ENCODE measurements at places on chromosomes 1 and 21.

- no peak for DNase-seq
These were observed 37.5 kb downstream of the PLPPR5 start for GRCh38 chr1:98967122-98967521.

DNA sequence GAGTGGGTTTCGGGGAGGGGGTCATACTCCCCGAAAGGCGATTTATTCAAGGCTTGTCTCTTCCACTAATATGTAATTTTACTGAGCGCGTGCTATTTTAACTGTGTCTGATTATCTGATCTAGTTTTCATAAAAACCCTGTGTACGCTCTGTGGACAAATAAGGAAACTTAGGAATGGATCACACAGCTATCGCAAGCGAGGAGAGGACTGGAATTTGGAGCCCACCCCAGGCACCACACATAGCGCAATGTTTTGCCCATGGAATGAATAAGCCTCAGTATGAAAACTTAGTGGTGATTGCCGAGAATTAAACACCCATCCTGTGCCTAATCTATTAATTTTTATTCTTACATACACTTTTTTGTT is 9.8 kb upstream of the RAB42 start:
- no peak for DNase-seq

- DNase-seq: no peak
These were observed 3.5 kb downstream of the MARCKSL1 start for GRCh38 chr1:32332290-32333079.

DNA sequence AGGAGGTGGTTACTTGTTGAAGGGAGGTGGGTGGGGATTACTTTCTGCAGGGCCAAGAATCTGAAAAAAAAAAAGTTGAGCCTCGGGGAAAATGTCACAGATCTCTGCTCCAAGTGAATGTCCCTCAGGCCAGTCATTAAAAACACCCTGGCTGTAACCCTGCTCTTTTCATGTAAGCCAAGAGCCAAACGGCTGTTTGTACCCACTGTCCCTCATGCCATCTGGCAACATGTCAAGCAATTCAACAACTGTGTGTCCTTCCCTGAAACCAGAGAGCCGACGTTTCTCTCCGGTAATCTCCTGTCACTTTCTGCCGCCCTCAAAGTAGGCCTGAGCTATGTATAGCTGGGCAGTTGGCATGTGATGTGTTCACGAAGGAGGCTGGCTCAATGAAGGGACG is 14.7 kb downstream of the CASQ2 start:
- DNase-seq: no peak

DNA sequence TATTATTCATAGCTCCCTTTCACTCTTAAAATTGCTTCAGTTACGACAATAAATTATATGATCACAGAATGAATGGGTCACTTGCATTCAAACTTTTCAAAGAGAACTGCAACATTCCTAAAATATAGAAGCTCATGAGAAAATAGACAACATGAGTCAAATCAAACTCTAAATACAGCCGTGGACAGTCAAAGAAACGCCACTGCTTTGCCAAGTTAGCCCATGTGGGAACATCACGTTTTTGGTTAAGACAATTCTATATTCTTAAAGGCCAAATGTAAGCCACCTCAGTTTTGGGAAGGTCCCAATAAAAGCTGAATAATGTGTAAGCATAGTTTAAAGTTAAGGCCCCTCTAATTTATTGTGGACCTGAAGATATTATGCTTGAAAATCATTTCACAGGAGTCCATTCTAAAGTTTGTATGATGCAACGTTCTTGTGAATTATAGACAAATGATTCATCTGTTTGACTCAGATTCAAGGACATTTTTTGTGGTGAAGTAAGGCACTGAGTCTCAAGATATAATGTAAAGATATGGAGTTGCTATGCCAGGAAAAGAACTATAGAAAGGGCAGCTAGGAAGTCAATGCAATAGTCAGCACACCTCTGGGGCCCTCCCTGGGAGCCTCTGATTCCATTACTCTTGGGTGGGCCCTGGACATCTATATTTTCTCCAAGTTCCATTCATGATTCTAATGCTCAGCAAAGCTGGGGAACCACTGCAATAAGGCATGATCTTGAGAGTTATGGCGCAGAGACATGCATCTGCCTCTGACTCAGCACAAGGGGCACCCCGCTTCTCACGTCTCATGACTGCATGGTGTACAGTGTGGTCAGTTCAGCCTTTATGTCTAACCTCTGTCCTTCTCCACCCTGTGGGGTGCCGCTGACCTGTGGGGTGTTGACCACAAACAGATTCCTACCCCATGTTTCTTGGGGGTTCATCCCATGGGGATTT is 33.9 kb downstream of the ETS2 start:
- DNase-seq: no peak

- no peak for DNase-seq
These were observed 2.3 kb downstream of the HORMAD1 start for GRCh38 chr1:150718225-150718891.

DNA sequence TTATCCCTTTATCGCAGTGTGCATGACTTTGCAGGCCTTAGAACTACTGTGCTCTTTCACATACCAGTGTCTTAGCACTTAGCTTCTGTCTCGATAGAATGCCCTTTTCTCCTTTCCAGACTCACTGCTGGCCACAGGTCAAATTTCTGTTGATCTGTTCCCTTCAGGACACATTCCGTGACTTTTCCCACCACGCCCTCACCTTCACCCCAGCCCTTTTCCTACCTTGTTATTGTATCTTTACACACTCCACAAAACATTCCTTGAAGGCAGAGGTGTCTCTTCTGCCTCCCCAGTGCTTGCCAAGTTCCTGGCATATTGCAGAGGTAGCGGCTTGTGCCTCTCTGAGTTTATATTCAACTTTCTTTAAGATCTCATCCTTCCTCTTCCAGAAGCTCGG is 3.7 kb upstream of the IGSF9 start:
- no peak for DNase-seq

DNA sequence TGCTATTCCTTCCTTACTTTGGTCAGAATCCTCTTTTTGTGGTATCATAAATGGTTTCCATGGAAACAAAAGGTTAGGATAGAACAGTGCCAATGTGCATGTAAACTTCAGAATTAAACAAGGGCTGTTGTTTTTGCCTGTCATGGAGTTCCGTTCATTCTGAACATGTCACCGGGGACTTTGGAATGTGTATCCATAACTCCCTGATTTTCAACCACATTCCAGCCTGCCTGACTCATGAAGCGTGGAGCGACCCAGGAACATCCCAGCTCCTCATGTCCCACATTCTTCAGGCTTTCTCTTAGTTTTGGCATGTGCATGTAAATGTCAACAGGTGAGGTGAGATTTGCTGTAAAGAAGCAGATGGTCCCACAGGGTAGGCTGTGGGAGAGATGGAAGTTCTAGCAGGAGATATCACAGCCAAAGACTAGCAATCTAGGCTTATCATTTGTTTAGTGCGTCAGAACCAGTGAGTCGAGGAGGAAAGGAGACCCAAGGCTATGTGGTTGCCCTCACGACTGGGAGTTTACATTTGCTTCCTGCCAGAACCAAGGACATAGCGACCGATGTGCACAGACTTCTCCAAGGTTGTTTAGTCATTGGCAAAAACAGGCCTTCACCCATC is 23.0 kb upstream of the DNAJC11 start:
- DNase-seq: no peak

Data from activated naive CD4-positive, alpha-beta T cell treated with anti-CD3 and anti-CD28 coated beads, Interleukin-2, amount 50 U/mL, for 72 hours (primary cell).